ENCODE measurements at places on chromosomes 6 and 20.
A peak's percentile ranks its signal among the peaks of the same experiment; 100 is the strongest.

DNA sequence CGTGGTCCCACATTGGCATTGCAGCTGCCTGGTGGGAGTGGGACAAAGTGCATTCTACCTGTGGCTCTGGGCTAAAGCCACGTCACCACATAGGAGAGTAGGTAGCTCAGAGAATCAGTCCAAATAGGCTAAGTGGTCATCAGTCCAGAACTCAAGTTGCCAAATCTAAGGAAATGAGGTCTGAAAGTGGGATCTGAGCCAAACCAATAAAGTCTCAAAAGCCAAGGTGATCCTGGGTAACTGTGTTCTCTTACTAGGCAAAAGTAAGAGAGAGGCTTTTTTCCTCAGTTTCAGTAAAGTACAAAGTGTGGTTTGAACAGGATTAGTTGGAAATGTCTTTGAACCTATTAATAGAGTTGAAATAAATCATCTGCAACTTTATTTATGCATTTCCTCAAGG, 68.6 kb upstream of the CNKSR3 start:
- DNase-seq, result no peak

DNA sequence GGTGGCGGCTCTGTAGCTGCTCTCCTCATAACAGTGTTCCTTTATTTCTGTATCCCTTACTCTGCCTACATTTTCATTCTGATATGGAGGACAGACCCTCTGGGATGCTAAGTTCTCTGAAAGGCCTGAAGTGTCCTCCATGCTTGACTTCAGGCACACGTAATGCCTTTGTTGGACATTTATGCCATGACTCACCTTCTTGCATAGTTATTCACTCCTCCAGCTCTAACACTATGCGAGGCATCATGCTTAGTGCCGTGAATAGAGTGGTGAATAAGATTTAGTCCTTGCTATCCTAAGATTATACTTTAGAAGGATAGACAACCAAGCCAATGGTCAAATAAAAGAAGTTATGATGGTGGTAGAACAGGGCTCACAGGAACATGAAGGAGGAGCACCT, 760.9 kb upstream of the FLRT3 start:
- no peak for DNase-seq

DNA sequence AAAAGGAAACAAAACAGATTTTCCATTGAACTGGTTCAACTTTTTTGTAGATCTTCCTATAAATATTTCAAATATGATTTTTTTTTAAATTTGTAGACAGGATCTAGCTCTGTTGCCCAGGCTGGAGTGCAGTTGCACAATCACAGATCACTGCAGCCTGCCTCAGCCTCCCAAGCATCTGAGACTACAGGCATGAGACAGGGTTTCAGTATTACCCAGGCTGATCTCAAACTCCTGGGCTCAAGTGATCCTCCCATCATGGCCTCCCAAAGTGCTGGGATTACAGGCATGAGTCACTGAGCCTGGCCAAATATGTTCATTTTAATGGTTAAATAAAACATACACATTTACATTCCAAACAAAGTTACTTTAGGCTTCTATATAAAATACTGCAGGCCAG, 33.6 kb downstream of the SAMHD1 start:
- DNase-seq, result no peak

- no peak for DNase-seq
Observed at GRCh38 chr6:23307516-23307915, 738.1 kb downstream of the HDGFL1 start.

- DNase-seq, result peak; percentile 73
Observed at GRCh38 chr6:143745166-143746133, 67.7 kb downstream of the PHACTR2 start.

DNA sequence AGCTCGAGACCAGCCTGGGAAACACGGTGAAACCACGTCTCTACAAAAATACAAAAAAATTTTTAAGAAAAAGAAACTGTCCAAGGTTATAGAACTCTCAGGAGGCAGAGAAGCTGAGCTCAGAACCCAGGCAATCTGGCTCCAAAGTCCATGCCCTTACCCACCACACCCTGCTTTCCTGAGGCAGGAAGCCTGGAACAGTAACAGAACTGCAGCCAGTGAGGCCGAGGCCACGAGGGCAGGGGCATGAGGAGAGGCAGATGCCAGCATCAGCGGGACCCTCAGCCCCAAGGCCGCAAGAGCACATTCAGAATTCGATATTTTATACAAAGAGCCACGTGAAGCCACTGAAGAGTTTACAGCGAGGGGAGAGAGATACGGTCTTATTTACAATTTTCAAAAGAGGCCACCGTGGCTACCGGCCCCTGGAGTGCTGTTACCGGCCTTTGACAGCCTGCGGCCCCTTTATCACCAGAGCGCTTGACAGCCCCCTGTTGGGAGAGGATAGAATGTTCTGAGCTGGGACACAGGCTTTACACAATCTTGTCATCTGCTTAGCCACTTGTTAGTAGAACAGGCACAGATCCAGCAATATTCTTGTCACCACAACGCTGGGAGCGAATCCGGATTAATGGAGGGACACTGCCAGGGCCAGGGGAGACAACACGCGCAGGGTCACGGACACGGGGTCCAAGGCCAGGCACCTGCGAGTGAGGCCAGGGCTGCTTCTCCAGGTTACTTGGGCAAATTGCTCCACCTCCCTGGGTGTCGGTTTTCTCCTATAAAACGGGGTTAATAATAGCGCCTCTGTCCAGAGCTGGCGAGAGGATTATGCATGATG, 5.6 kb downstream of the SPATA2 start:
- DNase-seq, result no peak

DNA sequence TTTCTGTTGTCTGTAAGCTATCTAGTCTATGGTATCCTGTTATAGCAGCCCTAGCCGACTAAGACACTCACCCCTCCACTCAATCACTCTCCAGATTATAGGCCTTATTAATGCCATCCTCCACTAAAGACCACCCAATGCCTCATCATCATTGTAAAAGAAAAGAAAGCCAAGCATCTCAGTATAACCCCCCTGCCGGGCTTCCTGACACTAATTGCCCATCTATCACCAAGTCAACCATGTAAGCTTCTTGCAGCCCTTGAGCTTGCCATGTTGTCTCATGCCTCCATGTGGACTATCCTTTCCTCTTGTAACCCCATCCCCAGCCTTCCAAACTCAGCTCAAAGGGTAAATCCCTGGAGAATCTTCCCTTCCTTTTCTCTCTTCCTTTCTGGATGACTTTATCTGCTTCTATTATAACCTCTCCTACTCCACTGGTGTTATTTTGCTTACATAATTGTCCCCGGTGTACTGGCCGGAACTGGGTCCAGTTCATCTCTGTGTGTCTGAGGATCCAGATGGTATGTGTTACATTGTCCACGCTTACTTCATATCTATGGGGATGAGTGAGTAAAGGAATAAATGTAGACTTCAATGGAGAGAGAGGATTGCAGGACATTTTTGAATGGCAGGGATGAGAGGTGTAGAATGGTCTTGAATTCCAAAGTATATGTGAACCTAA, 202.9 kb upstream of the SOX4 start:
- DNase-seq, result no peak

DNA sequence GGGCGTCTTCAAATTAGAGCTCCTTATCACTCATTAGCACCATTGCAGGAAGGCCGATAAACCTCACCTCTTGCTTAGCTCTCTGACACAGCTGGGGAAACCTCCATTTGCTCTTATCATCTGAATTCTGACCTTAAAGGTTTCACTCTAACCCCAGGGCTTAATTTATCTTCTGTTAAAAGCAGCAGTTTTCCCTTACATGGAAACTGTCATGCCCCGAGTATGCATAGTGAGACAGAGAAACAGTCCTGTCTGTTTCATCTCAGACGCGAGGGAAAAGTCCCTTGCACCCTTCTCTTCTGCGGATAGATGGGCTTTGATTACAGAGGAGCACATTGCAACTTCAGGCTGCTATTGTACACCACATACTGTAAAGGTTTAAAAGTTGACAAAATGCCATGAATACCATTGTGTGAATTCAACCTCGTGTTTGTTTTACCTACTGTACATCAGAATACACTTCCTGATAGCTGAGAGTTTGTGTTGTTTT, 191.5 kb upstream of the BMP2 start:
- peak; percentile 48 for DNase-seq

- DNase-seq, result peak; percentile 88
Observed at GRCh38 chr6:328136-328670, 35.9 kb downstream of the DUSP22 start.

- no peak for DNase-seq
Observed at GRCh38 chr6:158625881-158626305, 18.6 kb downstream of the DYNLT1 start.

DNA sequence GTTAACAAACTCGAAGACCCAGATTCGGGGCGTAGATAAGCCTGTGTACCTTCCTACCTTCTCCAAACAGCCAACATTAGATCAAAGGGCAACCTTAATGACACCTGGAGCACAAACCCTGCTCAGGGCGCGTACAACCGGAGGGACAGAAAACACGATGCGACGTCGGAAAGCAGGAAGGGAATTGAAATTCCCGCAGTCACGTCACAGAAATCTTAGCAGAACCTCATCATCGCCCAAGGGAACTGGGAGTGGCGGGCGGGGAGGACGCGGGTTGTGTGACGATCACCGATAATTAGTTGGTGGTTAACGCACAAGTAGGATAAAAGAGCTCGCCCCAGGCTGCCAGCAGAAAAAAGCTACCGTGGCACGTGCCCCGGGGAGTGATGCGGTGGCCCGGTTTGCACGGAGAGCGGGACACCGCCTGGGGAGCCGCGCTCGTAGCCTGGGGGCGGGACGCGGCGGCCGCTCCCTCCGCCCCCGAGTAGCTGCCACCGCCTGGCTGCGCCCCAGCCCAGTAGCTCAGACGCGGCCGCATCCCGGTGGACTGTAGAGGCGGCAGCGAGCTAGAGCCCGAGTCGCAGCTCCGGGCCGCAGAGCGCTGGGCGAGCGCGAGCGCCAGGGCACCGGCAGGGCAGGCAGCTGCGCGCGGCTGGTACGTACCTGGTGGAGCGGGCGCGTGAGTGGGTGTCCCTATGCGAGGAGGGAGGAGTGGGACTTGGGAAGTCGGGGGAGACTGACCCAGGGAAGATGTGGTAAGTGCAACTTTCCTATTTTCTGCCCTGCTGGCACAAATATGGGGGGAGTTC, at the start of gene PKIB:
TSS of gene PKIB (plus strand) at position 525 of the 809 bp plus-strand sequence. CDS start 107,390 bp downstream, outside the sequence.
- DNase-seq, result peak; percentile 87

DNA sequence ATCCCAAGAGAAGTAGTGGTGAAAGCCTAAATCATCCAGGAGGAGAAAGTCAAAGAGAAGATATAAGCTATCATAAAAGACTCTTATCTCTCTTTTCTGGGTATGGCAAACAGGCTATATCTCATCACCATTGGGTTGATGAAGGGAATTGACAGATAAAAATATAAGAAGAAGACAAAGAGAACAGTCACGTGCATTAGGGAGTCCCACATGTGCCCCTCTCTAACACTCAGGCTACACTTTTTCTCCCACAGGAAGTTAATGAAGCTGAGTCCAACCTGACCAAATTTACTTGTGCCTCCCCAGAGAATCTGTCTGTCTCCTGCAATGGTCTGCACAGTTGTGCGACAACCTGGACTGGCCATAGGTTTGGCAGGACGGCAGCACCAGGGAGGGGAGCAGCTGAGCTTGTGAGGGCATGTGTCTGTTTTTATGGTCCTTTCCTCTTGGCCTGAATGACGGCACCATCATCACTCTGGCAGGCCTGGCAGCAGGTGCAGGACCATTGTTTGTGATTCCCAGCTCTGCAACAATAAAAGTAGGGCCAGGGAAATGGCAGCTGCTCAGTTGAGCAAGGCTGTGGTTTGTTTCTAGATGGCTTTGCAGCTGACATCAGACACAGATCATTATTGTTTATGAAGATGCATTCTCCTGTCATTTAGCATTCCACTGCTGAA, 144.5 kb upstream of the MCHR2 start:
- no peak for DNase-seq

GRCh38 chr20:52201395-52201794, 9.8 kb upstream of the ZFP64 start:
- no peak for DNase-seq

DNA sequence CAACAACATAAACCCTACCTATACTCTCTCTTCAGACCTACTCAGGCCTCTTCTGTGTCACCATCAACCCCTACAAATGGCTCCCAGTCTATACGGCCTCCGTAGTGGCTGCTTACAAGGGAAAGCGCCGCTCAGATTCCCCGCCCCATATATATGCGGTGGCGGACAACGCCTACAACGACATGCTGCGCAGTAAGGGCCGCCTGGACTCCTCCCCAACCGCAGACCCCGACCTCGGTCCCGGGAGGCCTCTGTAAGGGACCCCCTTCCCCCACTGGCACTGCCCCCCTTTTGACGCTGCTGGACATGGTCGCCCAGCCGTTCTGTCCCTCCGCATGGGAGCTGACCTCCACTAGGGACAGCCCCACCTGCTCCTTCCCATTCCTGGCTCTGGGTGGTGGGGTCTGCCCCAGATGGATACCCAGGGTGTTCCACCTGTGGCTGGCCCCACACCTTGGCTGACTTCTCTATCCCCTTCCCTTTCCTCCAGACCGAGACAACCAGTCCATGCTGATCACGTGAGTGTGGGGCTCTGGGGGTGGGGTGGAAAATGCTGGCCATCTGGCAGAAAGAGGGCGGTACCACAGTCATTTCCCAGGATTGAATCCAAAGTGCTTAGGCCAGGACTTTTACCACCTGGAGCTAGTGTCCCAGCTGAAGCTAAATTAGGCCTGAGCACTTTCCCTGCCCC, 25.0 kb downstream of the MYH7B start:
- peak; percentile 20 for DNase-seq

- DNase-seq, result no peak
Observed at GRCh38 chr20:53840532-53840931, 229.9 kb downstream of the BCAS1 start.

- DNase-seq, result no peak
Observed at GRCh38 chr6:31658983-31659648, 1.5 kb downstream of the C6orf47 start.

- no peak for DNase-seq
Observed at GRCh38 chr6:52245425-52245824, 1.1 kb upstream of the IL17F start.

- no peak for DNase-seq
Observed at GRCh38 chr20:21302664-21303060, 469 bp upstream of the XRN2 start.

DNA sequence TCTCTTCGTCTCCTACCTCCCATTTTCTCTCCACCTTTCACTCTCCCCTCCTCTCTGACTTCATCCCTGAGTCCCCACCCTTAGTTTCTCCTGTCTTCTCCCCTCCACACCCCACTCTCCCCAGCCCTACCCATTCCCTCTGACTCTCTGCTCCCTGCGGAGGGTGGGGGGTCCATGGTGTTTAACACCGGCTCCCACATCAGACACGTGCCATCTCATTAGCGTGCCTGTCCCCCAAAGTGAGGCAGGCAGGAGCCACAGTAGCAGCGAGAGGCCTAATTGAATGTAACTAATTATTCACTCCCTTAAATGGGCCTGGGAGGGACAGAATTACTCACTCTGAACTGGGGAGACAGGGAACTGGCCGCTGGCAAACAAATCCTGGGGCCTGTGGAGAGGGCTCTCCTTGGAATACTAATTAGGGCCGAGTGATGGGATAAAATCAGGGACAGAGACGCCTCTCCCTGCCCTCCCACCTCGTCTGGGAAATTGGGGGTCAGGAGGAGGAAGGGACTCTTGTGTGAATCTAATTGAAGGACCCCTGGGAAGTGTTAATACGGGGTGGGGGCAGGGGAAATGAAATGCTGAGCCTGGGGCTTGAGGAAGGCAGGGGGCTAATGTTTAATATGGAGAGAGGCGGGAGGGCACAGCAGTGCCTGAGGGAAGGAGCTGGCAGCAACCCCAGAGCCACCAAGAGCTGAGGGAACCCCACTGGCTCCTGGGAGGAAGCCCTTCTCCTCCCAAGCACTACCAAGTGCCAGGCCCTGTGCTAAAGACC, 17.9 kb downstream of the CD40 start:
- no peak for DNase-seq
